NCI-H345 (cell line): ENCODE measurements at places on chromosomes 1 and 21.

GRCh38 chr21:46368533-46369285, 44.8 kb downstream of the PCNT start:
- no peak for DNase-seq

DNA sequence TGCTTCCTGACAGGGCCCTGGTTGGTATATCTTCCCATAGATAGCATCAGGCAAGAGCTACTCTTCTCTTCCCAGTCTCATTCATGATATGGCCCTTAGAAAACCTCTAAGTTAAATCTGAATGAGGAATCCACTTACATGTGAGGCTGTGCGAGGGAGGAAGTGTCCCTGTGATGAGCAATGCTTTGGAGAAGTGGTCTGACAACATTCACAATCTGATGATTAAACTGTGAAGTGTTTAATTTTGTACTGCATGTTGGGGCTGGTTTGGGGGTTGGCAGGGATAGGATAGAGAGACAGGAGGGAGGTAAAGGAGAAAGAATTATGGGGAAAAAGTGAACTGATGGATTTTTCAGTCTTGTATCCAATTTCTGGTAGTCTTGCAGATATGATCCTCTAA, 421.2 kb upstream of the DAB1 start:
- DNase-seq = peak; percentile 15

DNA sequence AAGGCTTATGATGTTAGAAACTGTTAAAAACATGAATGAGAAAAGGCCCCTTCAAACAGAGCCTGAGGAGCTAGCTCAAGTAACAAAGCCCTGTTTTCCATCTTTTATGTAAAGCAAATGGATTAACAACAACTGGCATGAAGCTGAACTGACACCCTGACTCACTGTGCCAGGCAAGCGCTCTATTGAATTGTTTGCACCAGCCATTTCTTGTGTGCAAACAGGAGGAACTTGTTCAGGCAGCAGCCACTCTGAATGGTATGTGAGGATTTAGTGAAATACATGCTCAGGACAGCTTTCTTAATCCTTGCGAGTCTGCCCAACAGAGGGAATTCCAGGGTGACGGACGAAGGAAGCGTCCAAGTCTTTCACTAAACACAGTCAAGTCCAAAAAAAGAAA, 291.1 kb upstream of the ADGRL2 start:
- DNase-seq = no peak

DNA sequence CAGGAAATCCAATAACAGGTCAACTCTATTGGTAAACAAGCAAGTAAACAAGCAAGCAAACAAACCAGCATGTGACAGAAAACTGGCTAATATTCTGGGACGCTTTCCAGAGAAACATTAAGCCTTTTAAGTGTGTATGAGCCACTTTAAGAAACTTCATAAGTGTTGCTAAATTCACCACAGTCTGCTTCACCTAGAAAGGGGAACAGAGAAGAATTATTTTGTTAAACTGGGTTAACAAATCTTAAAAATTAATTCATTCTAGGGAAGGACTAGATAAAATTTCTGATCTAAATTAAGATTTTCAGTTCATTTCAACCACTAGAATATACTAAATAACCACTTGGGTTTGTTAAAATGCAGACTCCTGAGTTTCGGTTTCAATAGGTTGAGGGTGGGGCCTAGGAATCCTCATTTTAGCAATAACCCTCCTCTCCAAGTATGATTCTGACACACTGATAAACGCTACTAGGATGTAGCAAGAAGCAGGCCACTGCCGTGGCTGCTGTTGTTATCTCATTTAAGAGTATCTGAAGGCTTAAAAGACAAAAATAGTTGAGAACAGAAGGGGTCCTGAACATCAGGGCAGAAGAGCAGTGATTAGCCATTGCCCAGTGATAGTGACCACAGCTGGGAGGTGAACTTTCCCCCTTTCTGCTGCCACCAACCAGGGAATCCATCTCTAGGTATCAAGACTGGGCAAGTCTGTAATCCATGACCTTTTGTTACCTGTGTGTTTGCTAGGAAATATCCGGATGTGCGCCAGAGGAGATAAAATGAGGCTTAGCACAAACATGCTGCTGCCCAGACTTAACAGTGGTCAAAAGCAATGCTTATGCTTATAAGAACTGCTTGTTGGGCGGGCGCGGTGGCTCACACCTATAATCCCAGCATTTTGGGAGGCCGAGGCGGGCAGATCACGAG, 11.2 kb downstream of the CREG1 start:
- DNase-seq = no peak

DNA sequence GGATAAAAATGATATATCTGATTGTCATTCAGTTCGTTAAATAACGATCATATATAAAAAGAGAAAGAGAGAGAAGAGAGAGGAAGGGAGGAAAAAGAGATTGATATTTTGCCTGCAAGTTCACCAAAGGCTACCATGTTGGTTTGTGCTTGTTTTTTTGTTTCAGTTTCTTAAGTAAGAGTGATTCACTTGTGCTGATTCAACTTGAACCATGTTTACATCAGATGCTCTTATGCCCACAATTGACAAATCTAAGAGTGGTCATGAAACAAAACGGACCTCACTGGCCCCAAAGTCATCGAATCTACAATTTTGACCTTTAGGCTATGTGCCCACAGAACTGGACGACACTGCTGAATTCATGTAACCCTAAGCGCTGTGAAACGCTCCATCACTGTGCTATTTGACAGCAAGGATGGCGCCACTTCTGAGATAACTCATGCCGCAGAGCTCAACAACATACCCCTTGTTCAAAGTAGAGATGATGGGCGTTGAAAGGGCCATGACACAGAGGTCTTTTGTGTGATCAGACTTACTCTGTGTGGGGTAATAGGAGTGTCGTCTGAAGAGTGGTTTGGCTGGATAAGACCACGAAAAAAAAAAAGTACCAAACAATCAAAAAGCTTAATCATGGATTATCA, 481.4 kb downstream of the SETD4 start:
- no peak for DNase-seq

DNA sequence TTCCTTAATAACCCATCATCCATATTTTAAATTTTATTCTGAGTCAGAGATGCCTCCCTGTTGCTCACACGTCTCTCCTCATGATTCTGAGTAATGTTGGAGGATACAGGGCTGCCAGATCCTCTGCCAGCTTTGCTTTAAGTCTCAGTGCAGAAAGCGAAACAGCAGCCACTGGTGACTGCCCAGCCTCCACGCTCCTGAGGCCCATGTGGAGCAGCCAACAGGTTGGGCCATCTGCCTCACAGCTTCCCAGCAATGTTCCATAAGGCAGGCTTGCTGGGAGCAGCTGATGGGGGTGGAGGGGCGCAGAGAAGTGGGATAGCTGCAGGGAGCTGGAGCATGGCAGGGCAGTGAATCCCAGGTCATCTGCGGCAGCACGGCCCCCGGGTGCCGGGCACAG, 104.2 kb downstream of the IGSF21 start:
- no peak for DNase-seq

GRCh38 chr1:64476251-64476952, 6.5 kb downstream of the CACHD1 start:
- no peak for DNase-seq

DNA sequence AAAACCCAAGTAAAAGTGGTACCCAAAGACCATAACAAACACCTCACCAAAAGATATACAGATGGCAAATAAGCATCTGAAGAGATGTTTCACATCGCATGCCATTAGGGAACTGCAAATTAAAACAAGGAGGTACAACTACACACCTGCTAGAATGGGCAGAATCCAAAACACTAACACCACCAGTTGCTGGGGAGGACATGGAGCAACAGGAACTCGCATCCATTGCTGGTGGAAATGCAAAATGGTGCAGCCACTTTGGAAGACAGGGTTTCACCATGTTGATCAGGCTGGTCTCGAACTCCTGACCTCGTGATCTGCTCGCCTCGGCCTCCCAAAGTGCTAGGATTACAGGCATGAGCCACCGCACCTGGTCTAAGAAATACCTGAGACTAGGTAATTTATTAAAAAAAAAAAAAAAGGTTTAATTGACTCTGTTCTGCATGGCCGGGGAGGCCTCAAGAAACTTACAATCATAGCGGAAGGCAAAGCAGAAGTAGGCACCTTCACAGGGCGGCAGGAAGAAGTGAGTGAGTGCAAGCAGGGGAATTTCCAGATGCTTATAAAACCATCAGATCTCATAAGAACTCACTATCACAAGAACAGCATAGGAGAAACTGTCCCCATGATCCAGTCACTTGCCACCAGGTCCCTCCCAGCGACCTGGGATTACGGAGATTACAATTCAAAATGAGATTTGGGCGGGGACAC, 30.2 kb upstream of the PRSS38 start:
- no peak for DNase-seq

- DNase-seq = no peak
These were observed 11.4 kb upstream of the MTARC1 start for GRCh38 chr1:220775240-220775853.

DNA sequence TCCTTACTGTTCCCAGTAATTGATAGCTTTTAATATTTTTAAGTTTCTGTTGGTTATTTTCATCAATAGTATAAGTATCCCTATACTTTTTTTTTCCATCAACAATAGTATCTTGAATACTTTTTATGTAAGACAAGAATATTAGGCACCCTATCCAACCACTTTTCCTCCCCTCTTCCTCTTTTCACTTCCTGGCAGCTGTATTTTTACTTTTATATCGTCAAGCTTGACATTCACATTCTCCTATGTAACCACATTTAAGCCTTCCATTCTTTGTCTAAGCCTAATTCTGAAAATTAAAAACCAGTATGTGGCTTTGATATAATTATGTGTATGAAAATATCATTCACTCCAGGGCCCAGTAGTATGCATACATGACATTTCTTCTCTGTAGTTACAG, 9.3 kb downstream of the TMEM39B start:
- no peak for DNase-seq

GRCh38 chr1:235841938-235842545, 24.7 kb downstream of the LYST start:
- DNase-seq = no peak
